ENCODE measurements at places on chromosomes 12 and 14.

DNA sequence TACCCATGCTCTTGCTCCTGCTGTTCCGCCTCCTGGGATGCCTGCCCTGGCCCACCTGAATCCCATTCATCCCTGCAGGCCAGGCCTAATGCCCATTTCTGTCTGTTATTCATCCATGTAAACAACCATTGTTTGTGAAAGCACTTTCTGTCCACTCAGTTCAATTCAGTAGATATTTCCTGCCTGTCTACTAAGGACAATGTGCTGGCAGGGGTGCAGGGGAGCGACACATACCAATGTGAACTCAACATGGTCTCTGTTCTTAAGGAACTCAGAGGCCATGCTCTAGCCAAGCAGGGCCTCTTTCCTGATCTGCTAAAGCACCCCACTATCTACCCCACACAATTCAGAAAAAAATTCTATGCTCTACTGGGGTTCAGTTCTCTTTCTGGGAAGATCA is 88.5 kb upstream of the ZFP36L1 start:
- no peak for DNase-seq

GRCh38 chr12:227923-228845 is 14.2 kb upstream of the SLC6A12 start:
- DNase-seq: no peak

GRCh38 chr14:61197416-61197815 is 83.7 kb downstream of the TMEM30B start:
- no peak for DNase-seq

- DNase-seq: no peak
Observed at GRCh38 chr12:112380663-112381405, 1.4 kb downstream of the HECTD4 start.

GRCh38 chr14:30180219-30180618 is 252.6 kb upstream of the PRKD1 start:
- DNase-seq: no peak

- DNase-seq: no peak
Observed at GRCh38 chr12:111767362-111768158, 827 bp downstream of the ALDH2 start.

- no peak for DNase-seq
Observed at GRCh38 chr12:92702754-92703679, at the start of gene PLEKHG7. Gene PLEKHG7, plus strand, starts transcription at chr12:92702989. Its CDS starts 3,643 bp downstream, at chr12:92706632.

- DNase-seq: no peak
Observed at GRCh38 chr12:51187370-51187987, 14.5 kb upstream of the TFCP2 start.

GRCh38 chr14:61238611-61239245 is 42.4 kb downstream of the TMEM30B start:
- no peak for DNase-seq

DNA sequence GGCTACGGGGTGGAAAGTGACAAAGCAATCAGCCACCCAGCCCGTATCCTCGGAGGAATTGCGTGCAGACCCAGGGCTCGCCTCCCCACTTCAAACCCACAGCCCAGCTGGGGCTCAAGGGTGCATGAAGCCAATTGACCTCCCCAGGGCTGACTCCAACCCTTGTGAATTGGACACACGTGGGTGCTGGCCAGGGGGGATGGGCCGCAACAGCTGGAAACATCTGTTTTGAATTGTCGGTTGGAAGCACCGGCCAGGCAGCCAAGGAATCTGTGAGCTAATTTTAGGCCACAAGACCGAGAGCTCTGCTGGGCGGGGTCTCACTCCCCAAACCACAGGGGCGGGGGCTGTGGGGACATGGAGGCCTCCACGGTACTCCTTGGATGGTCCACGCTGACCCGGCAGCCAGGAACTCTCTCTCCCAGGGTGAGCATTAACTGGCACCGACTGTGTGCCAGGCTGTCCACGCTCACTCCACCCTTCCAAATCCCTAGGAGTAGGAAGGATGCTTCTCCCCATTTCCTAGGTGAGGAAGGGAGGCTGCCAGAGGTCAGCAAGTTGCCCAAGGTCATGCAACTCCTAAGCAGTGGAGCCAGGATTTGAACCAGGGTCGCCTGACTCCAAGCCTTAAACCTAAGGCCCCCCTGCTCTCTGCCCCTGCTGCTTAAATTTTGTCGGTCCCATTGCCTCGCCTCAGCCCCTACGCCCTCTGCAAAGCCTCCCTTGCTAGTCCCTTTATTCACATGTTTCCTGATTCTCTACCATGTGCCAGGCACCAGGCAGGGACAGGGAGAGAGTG is 11.9 kb upstream of the TMEM119 start:
- DNase-seq: no peak

DNA sequence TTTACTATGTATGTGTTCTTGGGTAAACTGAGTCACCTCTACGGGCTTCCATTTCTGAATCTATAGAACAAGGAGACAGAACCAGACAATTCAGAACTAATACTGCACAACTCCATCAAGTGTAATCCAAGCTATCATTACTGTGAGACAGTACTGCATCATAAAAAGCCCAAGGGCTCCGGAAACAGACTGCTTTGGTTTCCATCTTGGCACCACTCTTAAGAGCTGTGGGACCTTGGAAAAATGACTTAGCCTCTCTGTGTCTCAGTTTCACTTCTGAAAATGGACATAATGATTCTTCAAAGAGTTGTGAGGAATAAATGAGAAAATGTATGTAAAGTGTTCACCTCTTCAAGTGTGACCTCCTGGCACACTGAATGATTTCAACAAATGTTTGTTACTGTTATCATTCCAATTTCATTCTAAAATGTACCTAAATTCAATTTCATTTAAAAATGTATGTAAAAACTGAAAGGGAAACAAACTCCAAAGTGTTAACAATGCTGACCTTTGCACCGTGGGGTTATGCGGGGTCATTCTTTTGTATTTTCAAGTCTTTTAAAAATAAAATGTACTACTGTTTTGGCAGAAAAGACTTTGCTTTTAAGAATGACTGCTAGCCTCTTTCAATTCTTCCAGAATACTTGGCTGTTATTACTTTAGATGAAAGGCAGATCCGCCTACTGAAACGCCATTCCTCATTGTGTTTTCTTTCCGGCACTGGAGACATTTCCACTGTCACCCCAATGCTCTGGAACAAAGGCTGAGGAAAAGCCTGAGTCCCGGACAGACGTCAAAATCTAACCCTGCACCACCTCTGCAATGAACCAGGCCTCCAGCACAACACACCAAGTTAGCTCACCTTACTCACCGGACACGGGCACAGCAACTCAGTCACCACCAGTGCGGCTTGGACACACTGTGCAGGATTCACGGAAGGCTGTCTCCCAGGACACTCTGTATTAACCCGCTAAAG is 62.8 kb downstream of the TMCC3 start:
- no peak for DNase-seq

GRCh38 chr12:125198652-125199051 is 133.4 kb downstream of the AACS start:
- no peak for DNase-seq

DNA sequence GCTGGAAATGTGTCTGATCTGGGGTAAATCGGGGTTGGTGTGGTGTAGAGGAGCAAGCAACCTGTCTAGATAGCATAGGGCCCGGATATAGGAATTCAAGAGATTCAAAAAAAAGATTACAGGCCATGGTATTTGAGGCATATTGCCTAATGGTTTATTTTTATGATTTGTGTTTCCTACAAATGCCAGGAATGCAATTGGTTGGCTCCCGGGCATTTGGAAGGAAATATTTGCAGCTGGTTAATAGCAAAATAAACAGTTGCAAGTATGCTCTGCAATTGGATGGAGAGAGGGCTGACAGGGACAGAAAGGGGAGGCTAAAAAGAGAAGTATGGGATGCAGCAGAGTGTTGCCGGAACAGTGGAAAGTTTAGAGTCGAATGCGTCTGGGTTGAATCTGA is 315.6 kb upstream of the ATP2B1 start:
- no peak for DNase-seq

DNA sequence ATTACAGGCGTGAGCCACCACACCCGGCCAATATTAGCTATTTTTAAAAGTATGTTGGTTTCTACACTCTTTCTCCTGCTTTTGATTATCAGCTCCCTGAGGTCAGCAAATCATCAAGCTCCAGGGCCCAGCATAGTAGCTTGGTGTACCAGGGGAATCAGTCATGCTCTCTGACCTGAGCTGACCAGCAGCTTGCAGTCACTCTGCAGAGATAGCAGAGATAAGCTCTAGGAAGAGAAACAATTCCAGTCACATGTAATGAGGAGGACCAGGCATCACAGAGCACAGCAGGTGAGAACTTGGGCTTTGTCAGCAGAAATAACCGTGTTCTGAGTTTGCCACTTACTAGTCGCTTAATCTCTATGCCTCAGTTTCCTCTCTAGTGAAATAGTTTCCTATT is 8.5 kb downstream of the PLEKHD1 start:
- no peak for DNase-seq

DNA sequence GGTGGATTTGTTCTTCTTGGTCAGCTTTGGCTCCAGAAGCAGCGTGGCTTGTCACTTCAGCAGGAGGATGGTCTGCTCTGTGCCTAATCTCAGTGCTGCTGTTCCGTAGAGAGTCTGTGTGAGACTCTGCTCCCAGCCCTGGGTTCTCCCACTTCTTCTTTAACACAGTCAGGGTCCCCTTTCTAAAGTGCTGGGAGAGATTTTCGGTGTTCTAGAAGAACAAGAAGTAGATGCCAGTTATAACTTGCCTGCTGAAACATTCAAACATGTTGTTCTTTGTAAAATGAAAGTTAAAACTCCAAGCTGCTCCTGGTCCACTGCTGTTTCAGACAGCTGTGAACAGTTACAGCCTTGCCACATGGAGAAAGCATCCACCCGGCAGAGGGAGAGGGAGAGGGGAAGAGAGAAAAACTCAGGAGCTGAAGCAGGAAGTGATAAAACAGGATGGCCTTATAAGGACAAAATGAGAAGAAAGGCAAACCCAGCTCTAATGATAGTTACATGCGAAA is 55.2 kb upstream of the CERS5 start:
- no peak for DNase-seq

DNA sequence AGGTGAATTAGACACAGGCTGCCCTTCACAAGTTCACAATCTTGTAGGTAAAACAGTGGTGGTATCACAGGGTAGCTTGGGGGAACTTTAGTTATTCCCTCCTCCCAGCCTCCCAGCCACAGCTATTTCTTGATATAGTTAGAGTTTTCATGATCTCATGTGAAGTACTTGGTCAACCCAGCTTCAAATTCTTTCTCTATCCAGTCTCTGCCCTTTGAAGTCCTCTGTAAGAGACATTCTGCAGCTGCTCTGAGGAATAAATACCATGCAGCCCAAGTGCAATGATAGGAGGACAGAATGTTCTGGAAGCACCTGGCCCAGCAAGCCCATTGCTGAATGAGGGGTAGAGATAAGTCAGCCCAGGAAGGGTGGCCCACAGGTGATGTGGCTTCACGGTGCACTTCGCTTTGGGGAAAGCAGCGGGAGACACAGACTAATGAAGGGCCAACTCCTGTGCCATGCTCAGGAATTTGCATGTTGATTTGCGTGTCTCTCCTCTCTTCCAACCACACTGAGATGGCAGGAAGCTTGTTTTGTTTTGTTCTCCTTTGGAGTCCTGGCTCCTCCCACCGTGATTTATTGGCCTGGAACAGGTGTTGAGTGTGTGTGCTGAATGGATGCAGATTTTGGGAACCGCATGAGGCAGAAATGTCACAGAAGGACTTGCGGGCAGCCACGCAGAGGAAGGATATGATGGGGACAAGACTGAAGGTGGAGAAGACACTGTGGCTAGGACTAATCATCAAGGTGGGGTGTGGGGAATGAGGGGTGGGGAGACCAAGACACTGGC is 8.0 kb upstream of the TXNRD1 start:
- no peak for DNase-seq

GRCh38 chr12:14239935-14240872 is 125.3 kb upstream of the ATF7IP start:
- no peak for DNase-seq

DNA sequence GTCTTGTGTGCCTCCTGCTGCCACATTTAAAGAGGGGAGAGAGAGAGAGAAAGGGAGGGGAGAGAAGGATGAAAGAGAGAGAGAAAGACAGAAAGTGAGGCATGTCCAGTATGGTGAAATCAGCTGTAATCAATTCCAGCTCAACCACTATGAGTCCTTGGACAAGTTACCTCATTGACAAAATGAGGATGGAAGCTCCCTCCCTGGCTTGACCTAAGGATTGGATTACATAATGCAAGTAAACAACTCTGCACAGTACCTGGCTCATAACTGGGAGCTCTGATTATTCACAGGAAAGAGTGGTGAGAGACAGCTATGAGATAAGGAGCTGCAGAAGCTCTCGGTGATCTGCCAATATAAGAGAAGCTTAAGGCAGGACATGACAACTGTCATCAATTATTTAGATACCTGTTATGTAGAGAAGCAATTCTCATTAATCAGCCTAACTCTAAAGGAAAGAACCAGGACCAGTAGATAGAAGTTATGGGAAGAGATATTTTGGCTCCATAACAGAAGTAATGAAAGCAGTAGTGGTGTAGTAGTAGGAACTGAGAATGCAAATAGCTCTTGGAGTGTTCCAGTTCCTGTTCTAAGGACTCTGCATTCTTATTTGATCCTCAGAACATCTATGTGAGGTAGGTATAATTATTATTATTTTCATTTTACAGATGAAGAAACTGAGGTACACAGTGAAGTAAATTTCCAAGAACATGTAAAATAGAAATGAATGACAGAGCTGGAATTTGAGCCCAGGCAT is 791.6 kb downstream of the DIO2 start:
- no peak for DNase-seq

- no peak for DNase-seq
Observed at GRCh38 chr14:45757655-45758054, 504.7 kb upstream of the MIS18BP1 start.

- no peak for DNase-seq
Observed at GRCh38 chr14:23469906-23470403, 452 bp downstream of the NGDN start.

DNA sequence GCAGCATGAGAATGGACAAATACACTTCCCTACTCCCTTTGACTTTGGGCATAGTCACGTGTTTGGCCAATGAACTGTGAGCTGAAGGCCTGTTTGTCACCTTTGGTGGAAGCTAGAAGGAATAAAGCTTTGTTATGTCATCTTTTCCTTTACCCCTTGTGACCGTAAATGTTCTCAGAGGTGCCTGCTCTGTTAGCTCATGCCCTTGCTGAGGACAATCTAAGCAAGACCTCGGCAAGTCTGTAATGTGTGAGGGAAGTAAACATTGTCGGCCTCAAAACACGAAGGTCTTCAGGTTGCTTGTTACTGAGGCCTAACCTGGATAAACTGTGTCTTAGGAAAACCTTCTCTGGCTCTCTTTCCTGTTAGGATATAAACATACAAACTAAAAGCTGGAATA is 354.2 kb downstream of the TMEM132D start:
- no peak for DNase-seq

GRCh38 chr12:64273527-64274403 is 51.7 kb upstream of the KICS2 start:
- no peak for DNase-seq

DNA sequence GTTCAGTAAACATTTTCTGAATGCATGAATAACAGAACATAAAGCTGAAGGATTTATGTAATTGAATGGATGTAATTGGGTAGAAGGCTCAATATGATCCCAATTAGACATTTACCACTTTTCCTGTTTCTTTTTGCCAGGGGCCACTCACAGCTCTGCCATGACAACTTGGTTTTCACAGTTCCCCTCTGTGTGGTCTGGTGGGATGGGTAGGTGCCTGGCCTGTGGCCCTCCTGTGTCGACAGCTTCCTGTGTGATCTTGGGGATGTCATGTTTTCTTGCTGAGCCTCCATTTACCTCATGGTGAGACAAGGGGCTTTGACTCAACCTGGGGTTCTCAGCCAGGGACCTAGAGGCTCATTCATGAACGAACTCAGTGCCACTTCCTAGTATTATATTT is 12.6 kb upstream of the SERPINA10 start:
- no peak for DNase-seq
